ENCODE measurements at places on chromosomes 1 and 21.

DNA sequence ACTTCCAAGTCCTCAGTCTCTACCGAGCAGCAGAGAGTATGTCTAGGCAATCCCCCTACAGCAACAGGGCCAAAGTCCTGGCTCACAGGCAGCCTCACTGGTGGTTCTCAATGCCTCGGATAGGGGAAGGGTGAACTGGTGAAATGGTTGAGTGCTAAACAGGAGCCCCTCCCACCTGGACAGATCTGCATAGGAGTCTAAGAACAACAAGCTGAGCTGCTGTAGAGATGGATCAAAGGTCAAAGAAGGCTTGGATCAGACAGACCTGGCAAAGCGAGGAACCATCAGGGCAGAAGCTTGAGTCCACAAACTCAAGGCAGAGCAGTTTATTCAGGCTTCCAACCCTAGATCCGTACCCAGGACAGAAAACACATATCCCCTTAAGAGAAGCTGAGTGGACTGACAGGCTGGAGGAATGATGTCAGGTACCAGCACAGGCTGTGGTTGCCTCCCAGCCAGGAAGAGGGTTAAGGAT, 31.8 kb downstream of the RABIF start:
- no peak for DNase-seq

DNA sequence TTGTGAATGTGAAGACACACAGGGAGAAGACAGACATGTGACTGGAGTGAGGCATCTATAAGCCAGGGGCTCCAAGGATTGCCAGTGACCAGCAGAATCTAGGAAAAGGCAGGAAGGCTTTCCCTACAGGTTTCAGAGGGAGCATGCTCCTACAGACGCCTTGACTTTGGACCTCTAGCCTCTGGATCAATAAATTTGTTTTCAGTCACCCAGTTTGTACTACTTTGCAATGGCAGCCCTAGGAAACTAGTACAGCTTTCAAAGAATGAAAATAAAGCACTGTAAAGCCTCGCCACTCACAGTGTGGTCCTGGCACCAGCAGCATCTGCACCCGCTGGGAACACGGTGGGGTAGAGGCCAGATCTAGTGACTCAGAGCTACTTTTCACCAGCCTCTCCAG, 510.0 kb downstream of the LTN1 start:
- DNase-seq: no peak

- no peak for DNase-seq
Measured at GRCh38 chr1:36177589-36178431, 21.9 kb downstream of the MAP7D1 start.

GRCh38 chr21:29645666-29646553, 293.9 kb downstream of the GRIK1 start:
- no peak for DNase-seq

DNA sequence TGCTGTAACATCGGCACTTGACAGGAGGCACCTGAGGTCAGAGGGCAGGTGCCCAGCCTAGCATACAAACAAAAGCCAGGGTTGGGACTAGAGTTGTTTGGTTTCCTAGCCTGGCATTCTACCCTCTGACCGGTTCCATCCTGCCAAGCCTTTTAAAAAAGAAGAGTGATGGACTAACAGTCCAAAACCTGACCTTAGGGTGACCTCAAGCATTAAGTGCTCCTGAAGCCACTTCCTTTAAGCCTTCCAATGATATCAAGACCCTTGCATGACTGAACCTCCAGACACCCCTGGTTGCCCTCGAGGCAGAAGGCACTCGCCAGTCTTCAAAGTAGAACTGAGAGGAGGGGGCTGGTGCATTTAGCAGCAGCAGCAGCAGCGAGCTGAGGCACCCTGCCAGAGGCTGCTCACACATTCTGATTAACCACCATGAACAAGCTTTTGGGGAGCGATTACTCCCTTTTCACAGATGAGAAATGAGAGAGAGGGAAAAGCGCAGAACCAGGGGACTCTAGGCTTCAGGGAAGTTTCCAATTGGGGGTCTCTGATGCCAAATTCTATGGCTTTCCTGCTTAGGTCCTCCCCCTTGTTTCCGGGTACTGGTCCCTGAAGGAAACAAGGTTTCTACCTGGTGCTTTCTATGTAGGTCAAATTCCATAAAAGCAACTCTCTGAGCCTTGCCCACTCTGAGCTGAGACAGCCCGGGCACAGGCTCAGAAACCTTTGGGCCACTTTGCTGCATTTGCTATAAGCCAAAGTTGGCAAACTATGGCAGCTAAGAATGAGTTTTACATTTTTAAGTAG, 9.2 kb downstream of the SLC2A1 start:
- DNase-seq: no peak

DNA sequence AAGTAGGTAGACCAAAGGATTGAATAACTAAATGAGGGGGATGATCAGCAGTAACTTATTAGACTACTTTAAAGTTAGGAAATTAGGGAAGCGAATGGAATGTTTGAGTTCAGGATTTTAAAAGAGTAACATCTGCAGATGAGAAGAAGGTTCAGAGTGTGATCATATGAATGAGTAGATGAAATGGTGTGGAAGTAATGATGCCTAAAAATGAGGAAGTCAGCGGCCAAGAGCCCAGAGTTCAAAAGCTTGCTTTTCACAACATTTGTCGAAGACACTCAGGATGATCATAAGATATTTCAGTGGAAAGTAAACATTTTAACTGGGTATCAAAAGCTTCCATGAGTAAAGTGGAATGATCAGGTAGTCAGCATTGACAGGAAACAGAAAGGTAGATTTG, 299.4 kb downstream of the LRRIQ3 start:
- DNase-seq: no peak

GRCh38 chr1:203675596-203676347, 49.1 kb downstream of the ATP2B4 start:
- no peak for DNase-seq

- no peak for DNase-seq
Measured at GRCh38 chr1:29555043-29555620, 318.8 kb downstream of the PTPRU start.

DNA sequence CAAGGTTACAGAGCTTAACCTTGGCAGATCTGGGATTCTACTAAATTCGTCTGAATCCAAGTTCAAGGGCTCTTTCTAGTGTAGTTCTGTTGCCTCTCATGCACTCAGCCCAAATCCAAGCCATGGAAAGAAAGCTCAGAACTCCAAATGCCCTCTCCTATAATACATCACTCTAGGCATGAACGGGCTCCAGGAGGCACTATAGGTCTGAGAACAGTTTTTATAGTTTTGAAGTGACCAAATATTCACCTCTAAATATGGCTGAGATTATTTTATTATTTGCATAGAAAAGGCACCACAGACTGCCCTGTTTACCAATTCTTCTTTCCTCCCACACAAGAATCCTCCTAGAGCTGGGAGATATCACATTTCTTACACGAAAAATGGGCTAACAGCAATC, 327.9 kb upstream of the BEND5 start:
- DNase-seq: no peak

DNA sequence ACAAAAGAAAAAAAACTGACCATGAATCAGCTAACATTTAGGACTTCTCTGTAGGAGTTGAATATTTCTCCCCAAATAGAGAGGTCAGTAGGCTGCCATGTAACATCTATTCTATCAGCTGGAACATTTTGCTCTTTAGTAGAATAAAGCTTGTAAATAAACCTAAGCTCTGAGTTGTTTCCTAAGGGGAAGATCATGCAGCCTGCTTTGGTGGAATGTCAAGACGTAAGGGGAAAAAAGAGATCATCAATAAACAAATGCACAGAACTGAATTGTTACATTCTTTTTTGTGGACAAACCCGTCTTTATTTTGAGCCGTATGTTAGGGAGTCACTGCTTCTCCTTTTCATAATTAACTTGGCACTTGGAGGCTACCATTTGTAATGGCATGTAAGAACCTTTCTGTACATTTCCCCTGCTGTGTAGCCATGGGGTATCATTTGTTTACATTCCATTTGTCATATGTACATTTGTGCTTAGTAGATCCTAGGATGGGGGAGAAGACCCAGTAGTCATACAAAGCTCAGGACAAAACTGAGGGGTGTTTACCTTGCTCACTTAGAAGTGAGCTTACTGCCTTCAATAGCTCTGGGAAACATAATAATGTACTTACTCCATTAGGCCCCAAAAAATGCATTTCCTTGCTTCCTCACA, 10.8 kb upstream of the PALMD start:
- DNase-seq: no peak

DNA sequence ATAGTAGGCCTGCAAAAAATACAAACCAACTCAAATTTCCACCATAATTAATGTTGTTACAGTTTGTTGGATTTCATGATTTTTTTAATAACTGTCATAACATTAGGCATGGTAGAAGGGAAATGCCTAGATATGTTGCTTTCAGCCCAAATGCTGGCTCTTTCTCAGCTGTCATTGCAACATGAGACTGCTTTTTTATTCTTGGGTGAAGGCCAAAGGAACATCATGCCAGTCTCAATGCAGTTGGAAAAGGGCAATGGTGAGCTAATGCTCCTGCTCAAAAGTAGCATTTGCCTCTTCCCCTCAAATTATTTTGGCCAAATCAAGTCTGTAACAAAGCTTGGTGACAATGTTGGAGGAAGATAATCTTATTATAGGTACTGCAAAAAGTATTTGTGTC, 877.7 kb upstream of the PRMT6 start:
- no peak for DNase-seq

DNA sequence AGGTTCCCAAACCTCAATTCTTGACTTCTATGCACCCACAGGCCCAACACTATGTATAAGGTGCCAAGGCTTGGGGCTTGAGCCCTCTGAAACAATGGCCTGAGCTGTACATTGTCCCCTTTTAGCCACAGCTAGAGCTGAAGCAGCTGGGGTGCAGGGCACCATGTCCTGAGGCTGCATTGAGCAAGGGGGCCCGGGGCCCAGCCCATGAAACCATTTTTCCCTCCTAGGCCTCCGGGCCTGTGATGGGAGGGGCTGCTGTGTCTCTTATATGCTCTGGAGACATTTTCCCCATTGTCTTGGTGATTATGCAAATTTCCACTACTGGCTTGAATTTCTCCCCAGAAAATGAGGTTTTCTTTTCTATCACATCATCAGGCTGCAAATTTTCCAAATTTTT, 155.5 kb downstream of the FASLG start:
- DNase-seq: no peak

DNA sequence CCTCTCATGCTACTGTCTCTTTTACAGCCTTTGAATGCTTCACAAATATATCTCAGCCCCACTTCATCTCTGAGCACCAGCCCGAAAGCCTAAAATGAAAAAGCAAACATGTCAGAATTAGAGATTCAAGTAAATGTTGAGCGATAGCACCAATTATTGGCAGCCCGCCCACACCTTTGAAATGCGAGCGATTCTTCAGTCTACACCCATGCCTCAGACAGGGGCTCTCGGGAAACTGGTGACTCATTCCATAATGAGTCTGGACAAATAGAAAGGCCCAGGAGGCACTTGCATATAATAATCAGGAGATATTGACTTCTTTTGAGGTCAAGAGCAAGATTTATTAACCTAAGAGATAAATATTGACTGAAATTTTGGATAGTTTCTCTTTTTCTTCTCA, 487.3 kb upstream of the PTBP2 start:
- DNase-seq: no peak

- DNase-seq: no peak
Measured at GRCh38 chr1:32480003-32480402, 15.1 kb downstream of the ZBTB8B start.

DNA sequence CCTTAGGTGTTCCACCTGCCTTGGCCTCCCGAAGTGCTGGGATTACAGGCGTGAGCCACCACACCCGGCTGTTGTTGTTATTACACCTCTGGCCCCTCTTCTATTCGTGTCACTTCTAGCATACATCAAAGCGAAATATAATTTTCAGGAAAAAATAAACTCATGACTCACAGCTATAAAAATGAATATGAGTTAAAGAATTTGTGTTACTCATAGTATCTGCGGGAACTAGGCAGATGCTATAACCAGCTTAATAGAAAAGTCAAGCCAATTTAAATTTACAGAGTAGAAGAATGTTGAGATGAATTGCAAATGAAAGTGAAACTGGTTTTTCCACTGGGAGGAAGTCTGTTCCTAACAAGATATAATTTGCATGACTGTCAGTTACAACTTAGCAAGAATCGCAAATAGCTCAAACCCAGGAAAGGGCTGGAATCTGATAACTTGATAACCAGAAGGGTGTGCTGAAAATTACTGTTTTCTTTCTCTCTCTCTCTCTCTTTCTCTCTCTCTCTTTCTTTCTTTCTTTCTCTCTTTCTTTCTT, 11.2 kb downstream of the OR2W3 start:
- DNase-seq: no peak

DNA sequence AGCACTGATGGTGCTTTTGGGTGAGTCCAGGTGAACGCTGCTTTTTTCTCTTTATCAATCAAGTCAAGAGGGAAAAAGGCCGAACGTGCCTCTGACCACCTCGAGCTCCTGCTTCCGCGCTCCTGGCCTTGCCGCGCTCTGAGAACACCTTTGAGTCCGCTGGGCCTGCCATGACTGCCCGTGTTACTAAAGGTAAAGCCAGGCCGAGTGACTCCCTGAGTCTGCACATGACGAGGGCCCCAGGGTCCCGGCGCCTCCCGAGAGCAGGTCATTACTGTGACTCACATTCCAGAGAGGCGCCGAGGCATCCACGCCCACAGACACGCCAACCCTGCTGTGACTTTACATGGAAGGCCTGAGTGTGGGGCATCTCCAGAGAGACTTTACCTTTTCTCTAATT, 11.1 kb downstream of the POFUT2 start:
- DNase-seq: no peak

- DNase-seq: no peak
Measured at GRCh38 chr1:10546896-10547295, 72.1 kb downstream of the PEX14 start.

DNA sequence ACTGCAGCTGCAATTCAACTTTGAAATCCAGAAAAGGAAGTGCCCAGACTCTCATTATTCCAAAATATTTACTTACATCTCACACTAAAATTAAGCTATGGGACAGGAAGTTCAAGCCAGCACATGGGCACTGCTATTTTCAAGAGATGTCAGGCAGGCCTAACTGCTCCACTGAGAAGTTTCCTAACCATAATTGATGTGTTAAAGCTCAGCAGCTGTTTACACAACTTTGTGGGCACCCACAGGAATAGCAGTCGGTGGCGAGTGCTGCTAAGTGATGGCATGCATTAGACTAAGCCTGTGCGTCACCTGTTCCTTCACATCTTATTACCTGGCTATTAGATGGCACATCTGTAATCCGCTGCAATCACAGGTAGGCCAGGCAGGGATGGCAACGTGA, 303.3 kb upstream of the DAB1 start:
- DNase-seq: no peak

Data from stimulated activated naive CD4-positive, alpha-beta T cell treated with Interleukin-2 at 50 U/mL for 16 hours (primary cell).